ENCODE measurements at places on chromosomes 1 and 21.

DNA sequence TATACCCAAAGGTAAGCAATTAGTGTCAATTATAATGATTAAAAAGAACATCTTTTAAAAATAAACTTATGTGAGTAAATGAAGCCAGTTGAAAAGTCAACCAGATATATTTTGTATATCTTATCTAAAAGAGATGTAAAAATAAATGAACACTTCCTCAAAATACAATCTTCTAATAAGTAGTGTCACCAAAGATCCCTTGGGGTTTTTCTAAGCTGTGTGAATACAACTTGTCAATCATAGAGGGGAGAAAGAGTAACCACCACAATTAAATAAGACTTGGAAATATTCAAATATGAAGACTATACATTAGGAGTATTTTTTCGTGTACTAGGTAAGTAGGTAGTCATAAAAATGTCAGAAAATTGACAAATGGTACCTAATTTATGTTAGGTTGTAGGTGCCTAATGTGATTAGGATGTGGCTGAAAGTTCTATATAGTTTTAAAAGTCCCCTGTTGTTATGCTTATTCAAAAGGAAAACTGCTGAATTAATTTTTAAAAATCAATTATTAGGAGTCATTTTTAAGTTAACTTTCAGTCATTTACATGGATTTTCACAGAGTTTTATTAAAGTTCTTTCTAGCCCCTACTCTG lies 72.6 kb downstream of the RASAL2 start:
- DNase-seq = no peak

GRCh38 chr1:114448370-114449036 lies 62.5 kb downstream of the TRIM33 start:
- DNase-seq = no peak

- DNase-seq = peak; percentile 57
Measured at GRCh38 chr1:202964791-202965410, 2.2 kb downstream of the CYB5R1 start.

GRCh38 chr1:174051956-174052355 lies 29.8 kb upstream of the RC3H1 start:
- no peak for DNase-seq

- no peak for DNase-seq
Measured at GRCh38 chr1:233664804-233665574, 51.1 kb downstream of the KCNK1 start.

DNA sequence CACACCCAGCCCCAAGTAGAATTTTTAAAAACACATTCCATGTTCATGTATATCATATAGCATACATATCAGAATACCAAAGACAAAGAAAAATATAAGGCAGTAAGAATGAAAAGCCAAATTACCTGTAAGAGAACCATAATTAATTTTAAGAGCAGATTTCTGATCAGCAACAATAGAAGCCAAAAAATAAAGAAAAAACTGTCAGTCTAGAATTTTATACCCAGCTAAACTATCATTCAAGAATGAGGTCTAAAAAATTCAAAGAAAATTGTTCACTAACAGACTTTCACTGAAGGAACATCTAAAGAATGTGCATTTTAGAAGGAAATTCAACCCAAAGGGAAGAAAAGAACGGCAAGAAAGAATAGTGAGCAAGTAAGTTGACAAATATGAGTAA lies 10.6 kb upstream of the FUCA1 start:
- no peak for DNase-seq

GRCh38 chr1:147600119-147601111 lies 59.1 kb downstream of the BCL9 start:
- no peak for DNase-seq

DNA sequence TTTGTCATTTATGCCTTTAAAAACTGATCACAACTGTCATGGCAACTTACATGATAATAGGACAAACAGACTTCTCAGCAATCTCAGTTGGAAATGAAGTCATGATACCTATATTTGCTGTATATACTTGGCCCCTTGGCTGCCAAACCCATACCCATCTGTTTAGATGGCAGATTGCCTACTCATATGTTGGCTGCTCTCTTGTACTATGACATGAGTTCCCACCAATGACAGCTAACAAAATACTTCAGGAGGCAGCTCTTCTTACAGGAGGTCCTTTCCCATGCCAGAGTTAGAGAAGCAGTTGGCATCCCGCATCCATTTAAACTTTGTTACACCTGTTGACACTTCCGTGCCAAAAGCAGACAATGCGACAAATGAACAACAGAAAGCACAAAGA lies 603.1 kb upstream of the ADGRL2 start:
- DNase-seq = no peak

DNA sequence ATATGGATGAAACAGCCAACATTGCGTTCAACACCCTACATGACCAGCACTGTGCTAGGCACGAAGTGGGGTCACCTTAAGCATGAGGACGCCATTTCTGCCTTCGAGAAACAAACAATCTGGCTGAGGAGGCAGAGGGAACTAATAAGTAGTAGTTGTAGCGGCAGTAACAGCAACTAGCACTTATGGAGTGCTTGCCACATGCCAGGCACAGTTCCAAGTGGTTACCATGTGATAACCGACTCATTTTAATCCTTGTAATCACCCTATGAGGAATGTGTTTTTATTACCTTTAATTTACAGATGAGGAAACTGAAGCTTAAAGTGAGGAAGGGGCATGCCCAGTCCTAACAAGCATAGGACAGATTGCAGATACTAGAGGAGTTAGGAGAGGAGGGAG lies 33.7 kb downstream of the KCND3 start:
- DNase-seq = peak; percentile 45

GRCh38 chr1:158008630-158009029 lies 15.2 kb downstream of the KIRREL1 start:
- no peak for DNase-seq

DNA sequence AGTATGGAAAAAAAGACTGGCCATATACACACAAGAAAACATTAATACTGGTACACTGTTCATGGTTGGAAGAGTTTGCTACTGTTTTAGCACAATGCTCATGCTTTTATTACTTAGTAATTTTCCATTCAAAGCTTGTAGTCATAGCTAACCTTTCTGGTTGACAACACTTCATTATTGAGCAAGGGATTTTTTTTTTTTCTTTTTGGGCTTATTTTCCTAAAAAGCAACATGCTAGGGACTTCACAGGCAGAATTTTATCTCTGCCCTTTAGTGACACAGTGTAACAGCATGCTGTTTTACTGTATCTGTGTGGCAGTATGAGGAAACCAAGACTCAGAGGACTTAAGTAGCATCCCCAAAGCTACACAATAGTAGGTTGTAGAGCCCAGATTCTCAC lies 58.5 kb downstream of the FGGY start:
- no peak for DNase-seq

- no peak for DNase-seq
Measured at GRCh38 chr1:57296726-57297250, 127.1 kb downstream of the DAB1 start.
